ENCODE measurements at places on chromosomes 5 and 9. TPM values are rescaled to one million over a fixed set of nuclear protein-coding genes. Genes with fewer than 3 reads are reported as not detected.

DNA sequence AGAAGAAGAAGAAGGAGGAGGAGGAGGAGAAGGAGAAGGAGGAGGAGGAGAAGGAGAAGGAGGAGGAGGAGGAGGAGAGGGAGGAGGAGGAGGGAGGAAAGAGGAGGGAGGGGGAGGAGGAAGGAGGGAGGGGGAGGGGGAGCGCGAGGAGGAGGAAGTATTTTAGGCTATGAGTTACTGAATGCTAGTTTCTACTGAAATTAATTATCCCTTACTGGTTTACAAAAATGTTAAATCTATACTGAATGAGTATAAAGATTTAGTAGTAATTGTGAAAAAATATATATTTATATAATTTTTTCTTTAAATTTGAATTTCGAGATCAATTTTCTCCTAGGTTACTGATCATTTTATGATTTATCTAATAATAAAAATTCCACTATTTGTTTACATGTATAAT is 1769.0 kb upstream of the NUDT12 start:
- no peak for DNase-seq

TMEM141 gene
- 62.5 TPM for total RNA-seq

FOXD4L3 gene
- not detected for total RNA-seq

GRCh38 chr5:125484272-125484741 is 737.9 kb upstream of the ZNF608 start:
- no peak for DNase-seq

DNA sequence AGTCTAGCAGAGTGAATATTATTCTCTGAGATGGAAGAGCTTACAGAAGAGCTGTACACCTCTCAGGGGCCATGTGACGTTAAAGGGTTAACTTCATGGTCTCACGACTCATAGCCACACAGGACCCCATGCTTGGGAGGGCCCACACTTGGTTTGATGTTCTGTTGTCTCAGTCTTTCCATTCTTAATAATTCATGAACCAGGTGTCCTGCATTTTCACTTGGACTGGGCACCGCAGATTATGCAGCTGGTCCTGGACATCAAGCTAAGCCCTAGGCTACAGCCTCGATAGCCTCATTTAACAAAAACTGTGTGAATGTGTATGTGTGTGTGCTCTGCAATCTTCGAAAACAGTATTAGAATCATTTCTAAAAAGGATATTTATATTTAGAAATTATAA is 323.5 kb downstream of the PLK2 start:
- DNase-seq: no peak

- no peak for DNase-seq
Observed at GRCh38 chr5:99945478-99946442, 589.4 kb upstream of the FAM174A start.

DNA sequence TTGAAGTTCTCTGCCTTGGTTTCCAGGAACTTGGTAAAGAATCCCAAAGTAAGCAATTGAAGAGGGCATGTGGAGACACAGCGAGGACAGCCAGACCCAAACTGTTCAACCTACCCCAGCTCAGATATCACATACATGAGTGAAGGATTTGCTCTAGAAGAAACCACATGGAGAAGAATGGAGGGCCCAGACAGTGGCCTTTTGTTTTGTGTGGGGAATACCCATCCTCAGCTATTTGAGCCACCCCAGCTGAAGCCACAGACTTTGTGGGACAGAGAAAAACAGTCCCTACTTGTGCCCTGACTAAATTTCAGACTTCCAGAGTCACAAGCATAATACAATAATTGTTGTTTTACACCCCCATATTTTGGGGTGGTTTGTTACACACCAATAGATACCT is 387.1 kb downstream of the ZSWIM6 start:
- no peak for DNase-seq

HNRNPAB gene
- total RNA-seq: 105 TPM

GRCh38 chr5:91641730-91642350 is 258.7 kb upstream of the ARRDC3 start:
- DNase-seq: no peak

GRCh38 chr5:142924135-142924883 is 154.1 kb downstream of the ARHGAP26 start:
- no peak for DNase-seq

DNA sequence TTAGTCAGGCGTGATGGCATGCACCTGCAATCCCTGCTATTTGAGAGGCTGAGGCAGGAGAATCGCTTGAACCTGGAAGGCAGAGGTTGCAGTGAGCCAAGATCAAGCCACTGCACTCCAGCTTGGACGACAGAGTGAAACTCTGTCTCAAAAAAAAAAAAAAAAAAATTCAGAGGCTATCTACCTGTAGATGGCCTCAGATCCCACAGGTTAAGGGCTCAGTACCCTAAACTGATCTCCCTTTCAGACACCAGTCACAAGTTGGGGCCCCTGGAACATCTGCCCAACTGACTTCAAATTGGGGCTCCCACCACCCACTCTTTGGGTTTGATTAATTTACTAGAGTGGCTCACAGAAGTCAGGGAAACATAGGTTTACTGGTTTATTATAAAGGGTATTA is 65.4 kb upstream of the ERCC6L2 start:
- no peak for DNase-seq

GRCh38 chr5:43432486-43433375 is 20.5 kb upstream of the CCL28 start:
- no peak for DNase-seq

DNA sequence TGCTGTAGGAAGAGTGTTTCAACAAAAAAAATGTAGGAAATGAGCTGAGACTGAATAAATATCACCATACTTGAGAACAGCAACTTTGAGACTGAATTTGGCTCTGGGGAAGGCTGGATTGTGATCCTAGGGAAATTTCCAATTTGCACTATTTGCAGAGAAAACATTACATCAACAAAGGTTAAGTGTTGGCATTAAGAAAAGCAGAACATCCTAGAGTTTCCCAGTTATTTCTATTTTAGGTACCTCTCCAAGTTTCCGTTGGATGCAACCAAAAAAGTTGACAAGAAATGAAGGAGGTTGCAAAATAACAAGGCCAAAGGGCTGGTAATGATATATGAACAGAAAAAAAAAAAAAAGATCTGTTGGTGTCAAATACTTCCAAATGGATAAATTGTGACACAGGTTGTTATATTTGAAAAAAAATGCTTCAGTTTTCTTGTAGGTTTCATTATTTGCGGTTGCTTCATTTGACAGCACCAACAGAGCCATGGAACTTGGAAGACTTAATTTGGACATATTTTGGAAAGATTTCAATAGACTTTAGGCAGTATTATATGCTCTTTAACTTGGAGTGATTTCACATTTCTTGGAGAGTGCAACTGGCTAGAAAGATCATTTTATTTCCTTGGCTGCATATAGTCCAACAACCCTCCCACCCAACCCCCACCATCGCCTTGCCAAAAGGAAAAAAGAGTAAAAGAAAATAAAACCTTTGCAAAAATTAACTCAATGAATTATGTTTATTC is 230.8 kb downstream of the ZNF608 start:
- DNase-seq: no peak

DNA sequence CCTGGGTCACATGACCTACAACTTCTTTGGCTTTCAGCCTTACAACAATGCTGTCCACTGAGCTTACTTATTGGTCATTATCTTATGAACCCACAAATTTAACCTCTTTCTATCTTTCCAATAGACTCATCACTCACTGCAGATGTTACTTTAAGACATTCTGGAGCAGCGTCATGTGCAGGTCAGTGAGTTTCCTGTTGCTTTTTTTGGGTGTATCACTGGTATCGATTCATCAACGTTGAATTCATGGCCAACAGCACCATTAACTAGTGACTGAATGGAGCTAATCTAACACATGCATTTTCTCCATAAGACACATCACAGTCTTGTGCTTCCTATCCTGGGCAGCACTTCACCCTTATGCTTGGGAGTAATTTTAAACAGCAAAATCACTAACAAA is 672.6 kb upstream of the CDH18 start:
- no peak for DNase-seq

DNA sequence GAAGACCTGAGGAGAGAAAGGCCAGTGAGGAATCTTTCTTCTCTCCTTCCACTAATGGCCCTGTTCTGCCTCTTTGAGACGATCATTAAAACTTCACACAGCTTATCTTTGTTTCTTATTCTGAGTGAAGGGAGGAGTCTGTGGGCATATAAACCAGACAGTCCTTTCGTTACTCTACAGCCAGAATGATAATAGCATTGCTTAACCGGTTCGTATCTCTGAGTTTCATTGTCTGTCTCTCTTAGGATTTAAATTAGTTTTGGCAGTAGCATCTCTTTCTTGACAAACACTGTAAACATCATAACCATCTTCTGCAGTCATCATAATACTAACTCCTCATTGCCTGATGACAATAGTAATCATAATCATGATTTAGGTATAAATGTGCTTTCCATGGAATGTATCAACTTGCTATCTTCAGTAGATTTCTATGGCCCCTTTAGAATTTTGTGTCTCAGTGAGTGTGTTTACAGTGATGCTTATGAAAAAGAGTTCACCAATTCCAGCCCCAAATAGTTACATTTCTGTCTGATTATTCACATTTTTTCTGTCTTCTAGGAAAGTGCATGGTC is 618.8 kb upstream of the KLF4 start:
- no peak for DNase-seq

DNA sequence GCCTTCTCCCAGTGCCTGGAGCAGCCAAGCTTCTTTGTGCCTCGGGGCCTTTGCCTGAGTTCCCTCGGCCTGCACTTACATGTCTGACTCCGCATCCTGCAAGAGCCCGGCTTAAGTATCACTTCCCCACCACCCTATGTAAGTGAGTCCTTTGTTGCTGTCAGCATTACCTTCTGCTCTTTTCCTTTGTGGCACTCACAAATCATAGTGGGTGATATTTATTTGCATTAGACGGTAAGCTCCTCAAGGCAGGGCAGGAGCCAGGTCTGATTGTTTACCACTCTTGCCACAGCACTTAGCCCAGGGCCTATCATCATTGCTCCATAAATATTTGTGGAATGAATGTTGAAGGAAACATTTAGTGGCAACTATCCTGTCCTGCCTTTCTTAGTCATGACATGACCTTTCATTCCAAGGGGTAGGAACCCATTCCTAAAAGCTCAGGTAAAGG is 4.8 kb downstream of the GM2A start:
- DNase-seq: no peak

S1PR3 gene
- 9.9 TPM for total RNA-seq

PCDHA11 gene
- not detected for total RNA-seq

RPL12 gene
- 407 TPM for total RNA-seq

DNA sequence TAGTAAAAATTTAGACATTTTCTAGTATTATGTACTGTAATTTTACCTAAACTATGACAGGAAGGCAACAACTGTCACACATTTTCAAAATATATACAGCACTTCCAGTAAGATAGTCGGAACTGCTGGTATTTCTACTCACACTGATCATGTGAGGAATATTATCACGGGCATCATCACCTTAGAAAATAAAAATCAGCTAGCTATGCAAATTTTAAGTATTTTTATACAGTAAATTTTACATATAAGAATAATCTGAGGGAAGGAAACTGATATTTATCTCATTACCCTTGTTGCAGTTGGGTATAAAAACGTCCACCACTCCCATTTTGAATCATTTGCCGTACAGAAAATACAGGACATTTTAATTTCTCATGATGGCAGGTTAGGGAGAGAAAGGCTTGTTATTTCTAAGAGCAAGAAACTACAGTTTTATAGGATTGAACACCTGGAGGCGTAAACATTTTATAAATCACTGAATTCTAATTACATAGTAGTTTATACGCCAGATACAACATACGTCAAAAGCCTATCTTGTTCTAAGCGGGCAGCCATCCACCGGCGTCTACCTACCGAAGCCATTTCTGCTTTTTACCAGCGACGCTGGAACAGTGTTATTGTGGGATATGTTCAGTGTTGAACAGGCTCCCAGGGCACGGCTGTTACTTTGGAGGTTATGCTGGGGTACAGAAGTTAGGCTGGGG is 729 bp upstream of the TNPO1 start:
- no peak for DNase-seq

N4BP3 gene
- 2.0 TPM for total RNA-seq

GABRB2 gene
- 0.22 TPM for total RNA-seq

DNA sequence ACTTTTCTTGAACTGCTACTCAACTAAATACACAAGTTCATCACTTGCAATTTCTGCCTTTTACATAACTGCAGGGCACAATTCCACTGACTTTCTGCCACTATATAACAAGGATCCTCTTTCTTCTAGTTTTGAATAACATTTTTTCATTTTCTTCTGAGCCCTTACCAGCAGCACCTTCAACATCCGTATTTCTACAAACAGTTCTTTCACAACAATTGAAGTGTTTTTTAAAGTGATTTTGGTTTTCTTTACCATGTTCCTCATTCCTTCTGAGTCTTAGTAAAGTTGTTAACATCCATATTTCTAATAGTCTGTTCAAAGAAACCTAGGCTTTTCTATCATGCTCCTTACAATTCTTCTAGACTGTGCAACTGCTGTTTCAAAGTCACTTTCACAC is 127.2 kb upstream of the PITX1 start:
- DNase-seq: no peak

DNA sequence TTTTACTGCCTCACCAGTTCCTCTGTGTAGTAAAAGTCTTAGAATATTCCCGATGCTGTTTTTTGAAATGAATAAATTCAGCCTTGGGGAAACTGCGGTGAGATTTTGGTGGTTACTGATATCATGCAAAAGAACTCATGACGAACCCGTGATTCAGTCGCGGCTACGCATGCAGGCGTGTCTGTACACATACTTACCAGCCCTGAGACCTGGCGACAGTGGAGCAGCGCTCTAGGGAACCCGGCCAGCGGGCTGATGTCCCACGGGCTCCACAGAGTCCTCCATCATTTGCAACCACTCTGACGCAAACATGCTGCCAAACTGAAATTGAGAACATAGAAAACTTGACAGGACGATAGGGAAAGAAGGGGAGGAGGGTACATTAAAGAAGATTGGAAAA is 315.6 kb upstream of the DAB2 start:
- DNase-seq: no peak

DNA sequence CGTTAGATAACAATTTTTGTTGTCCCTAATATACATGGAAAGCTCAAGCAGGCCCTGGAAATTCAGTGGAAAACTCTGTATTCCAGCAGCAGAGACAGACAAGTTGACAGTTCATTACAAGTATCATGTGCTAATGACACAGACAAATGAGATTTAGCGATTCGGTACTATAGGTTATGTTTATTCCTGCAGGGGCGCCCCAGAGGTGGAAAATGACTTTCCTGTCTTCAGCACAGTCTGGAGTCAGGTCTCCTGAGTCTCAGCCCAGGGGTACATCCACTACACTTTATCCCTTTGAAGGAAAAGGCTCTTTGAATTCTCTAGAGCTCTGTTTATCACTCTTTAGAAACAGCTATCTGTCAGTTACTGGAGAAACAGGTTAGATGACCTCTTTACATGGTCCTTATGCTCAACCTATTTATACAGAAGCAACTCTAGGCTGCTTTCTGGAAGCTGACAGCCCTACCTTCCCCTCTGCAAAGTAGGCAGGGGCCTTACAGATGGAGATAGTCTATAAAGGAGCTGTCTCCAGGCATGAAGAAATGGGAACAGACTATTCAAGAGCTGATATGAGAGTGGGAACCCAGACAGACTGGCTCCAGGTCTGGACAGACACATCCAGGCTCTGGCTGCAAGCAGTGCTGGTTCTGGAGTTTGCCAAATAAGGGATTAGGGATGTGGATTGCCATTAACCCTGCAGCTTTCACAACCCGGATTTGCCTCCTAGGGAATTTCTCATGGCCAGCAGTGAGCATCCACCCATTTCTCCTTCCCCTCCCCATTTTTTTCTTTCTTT is 7.2 kb upstream of the SLC31A2 start:
- no peak for DNase-seq

FGF18 gene
- total RNA-seq: 22.4 TPM

Data from cardiac septum (tissue), 1 donor.